ENCODE measurements at places on chromosomes 13 and 19. TPM values are rescaled to one million over a fixed set of nuclear protein-coding genes. Genes with fewer than 3 reads are reported as not detected.

C2CD4C gene
- not detected for total RNA-seq

TNFSF9 gene
- total RNA-seq, result 3.8 TPM

DNA sequence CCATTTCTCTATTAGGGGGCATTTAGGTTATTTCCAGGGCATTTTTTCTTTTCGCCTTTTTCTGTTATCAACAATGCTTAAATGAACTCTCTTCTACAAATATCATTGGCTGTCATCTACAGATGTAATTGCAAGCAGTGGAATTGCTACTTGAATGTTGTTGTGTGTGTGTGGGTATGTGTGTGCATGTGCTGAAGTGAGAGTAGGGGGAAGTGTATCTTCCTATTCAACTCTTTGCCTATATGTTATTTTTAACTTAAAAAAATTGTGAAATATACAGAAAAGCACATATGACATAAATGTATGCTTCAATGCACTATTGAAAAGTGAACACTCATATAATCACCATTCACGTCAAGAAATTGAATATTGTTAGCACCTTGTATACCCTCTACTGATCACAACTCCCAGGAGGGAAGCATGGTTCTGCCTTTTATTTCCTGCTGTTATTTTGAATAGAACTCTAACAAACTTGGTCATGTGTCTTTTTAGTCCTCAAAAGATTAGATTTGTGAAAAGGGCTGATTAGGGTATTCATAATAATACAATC, 24.7 kb downstream of the WDFY2 start:
- DNase-seq, result no peak

- no peak for DNase-seq
Measured at GRCh38 chr13:20711301-20712044, 8.0 kb downstream of the IL17D start.

DNA sequence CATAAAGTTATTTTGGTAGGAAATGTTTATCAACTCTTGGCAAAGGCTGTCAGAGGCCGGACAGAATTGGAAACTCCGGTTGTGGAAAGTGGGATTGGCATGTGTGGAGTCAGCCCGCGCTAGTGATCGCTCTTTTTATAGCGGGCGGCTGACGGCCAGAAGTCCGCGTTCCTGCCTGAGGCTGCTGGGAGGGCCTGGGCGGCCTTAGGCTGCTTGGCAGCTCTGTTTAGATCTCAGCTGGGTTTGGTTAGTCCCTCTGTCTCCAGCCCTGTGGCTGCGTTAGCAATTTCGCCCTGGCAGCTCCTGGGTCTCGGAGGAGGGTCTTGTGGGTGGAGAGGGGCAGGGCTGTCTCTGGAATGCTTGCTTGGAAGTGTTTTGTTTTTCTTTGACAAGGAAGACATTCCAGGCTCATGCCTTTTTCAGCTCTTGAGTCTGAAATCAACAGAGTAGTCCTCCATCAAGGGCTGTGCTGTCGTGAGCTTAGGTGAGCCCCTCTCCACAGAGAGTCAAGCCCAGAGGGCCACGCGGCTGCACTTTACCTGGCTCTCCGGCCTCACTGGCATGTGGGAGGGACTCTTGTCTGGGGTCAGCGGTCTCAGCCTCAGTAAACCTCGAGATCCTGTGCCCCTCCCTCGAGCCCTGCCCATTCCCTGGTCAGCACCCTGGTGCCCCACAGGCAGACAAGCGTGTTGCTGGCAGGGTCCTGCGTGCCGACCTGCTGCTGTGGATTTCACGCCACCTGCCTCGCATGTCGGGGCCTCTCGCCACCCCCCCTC, 22.5 kb downstream of the DOT1L start:
- no peak for DNase-seq

GRCh38 chr19:30881281-30881680, 468.0 kb downstream of the TSHZ3 start:
- no peak for DNase-seq

- DNase-seq, result no peak
Measured at GRCh38 chr13:35988648-35989081, 142.5 kb downstream of the DCLK1 start.
